T-helper 1 cell treated with Interleukin-12 subunit alpha and Interleukin-12 subunit beta and Interleukin-4 antibody, amounts not matched to agents 30 ng/mL and 1 ng/mL, for 36 hours (primary cell): ENCODE measurements at places on chromosomes 5 and 9. TPM values are rescaled to one million over a fixed set of nuclear protein-coding genes. Genes with fewer than 3 reads are reported as not detected.

RFESD gene
- total RNA-seq = 2.6 and 3.0 TPM in 2 replicates

PCDHGA9 gene
- 0.17 and 0.27 TPM in 2 replicates for total RNA-seq

IL5 gene
- 0.34 and 0.39 TPM in 2 replicates for total RNA-seq

GZMA gene
- total RNA-seq = 1,575 and 1,584 TPM in 2 replicates

GFI1B gene
- total RNA-seq = not detected in 2 replicates

GABRA1 gene
- total RNA-seq = not detected in 2 replicates

ENTREP1 gene
- not detected in 2 replicates for total RNA-seq

C5orf58 gene
- total RNA-seq = not detected in 2 replicates

TMEM215 gene
- total RNA-seq = not detected in 2 replicates

ZCCHC10 gene
- 34.3 and 35.7 TPM in 2 replicates for total RNA-seq

FYB1 gene
- 237 and 262 TPM in 2 replicates for total RNA-seq

SOX30 gene
- total RNA-seq = 0.10 and 0.12 TPM in 2 replicates

PNPLA7 gene
- 3.1 and 3.5 TPM in 2 replicates for total RNA-seq

PRDM9 gene
- not detected in 2 replicates for total RNA-seq

ZNF483 gene
- 4.2 and 4.7 TPM in 2 replicates for total RNA-seq

CDHR2 gene
- 1.3 and 1.7 TPM in 2 replicates for total RNA-seq

C5orf24 gene
- 32.7 and 35.5 TPM in 2 replicates for total RNA-seq

RNF145 gene
- total RNA-seq = 155 and 160 TPM in 2 replicates

MEIKIN gene
- total RNA-seq = not detected in 2 replicates

SMU1 gene
- total RNA-seq = 24.7 and 25.1 TPM in 2 replicates

TLR4 gene
- not detected in 2 replicates for total RNA-seq

INVS gene
- 16.1 and 16.7 TPM in 2 replicates for total RNA-seq

PDZD2 gene
- not detected in 2 replicates for total RNA-seq

ZNF608 gene
- 0.29 and 0.32 TPM in 2 replicates for total RNA-seq

ZFP2 gene
- total RNA-seq = 0.24 and 0.32 TPM in 2 replicates

RETREG1 gene
- total RNA-seq = 32.1 and 39.9 TPM in 2 replicates

PALM2AKAP2 gene
- total RNA-seq = 5.2 and 8.2 TPM in 2 replicates

ARID3C gene
- total RNA-seq = 0.49 TPM in 1 of 2 replicates, not detected in the other

SLC22A4 gene
- 0.12 and 0.25 TPM in 2 replicates for total RNA-seq

CKMT2 gene
- 0.27 TPM in 1 of 2 replicates, not detected in the other for total RNA-seq

TAF7 gene
- 61.0 and 65.9 TPM in 2 replicates for total RNA-seq

POU5F2 gene
- total RNA-seq = 2.3 and 2.4 TPM in 2 replicates

RFK gene
- total RNA-seq = 18.0 and 19.9 TPM in 2 replicates

CATSPER3 gene
- total RNA-seq = 0.80 and 1.5 TPM in 2 replicates

ZNF354C gene
- total RNA-seq = 4.4 and 4.7 TPM in 2 replicates

SH2D3C gene
- 76.4 and 77.6 TPM in 2 replicates for total RNA-seq
